ENCODE measurements at places on chromosomes 6 and 20.

DNA sequence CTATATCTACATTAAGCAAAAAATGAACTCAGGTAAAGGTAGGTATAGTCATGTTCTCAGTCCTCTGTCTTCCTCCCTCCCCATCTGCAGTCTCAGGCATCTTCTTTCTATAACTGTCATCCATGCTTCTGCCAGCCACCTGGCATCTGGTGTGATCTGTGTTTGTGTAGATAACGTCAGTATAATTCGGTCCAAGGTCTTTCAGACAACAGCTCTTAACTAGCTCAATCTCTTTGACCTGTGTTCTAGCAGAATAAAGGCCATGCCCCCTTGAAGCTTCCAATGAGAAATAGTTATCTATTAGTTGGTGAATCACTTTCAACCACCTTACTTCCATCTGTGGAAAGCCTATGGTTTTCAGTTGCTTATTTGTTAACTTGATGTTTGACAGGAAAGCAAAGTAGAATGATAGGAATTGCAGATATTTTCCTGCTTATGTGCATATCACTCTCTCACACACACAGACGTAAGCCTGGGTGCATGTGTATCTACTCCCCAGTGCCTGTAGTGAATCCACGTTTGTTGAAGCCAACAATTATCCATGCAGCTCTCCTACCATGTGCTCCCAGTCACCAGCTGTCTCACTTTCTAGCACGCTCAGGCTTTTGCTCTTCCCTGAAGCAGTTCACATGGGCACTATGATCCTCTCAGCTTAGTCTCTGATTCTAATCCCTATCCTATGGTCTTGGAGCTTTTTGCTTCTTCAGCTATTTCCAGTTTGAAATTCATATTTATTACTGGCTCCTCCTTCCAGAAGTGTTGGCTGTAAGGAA, 433.7 kb upstream of the MANEA start:
- DNase-seq, result no peak

DNA sequence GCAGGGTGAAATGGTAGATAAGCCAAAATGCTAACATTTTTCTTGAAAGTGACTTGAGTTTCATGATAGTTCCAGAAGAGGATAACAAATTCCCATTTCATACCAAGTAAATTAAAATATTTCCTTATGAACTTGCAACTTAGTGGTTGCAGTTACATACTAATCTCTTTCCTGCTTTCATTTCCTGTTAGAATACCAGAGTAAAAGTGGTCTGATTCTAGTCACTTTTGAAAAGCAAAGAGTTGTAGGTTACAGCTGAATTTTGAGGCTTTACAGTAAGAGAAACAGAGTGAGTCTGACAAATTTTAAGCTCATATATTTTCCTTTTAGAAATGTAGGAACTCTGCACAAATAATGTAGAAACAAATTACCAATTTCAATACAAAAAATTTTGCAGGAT, 117.4 kb downstream of the ZFAND3 start:
- no peak for DNase-seq

- no peak for DNase-seq
Measured at GRCh38 chr6:25181923-25182322, 97.3 kb upstream of the CARMIL1 start.

DNA sequence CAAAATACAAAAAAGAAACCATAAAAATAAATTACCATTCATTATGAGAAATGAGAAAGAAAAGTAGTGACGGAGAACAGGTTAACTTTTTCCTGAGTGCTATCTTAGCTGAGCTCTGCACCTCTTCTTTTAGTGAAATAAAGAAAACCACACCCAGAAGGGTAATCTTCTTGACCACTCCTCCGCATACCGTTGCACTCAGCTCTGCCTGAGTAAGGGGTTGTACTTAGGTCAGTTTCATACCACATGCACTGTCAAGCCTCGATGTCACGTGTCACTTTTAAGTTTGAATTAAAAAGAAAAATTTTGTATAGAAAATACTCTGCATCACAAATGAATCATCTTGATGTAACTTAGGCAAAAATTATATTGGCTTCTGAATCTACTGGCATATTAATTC, 2.8 kb downstream of the EZR start:
- DNase-seq, result no peak

- no peak for DNase-seq
Measured at GRCh38 chr20:45053430-45054351, 47.2 kb downstream of the KCNS1 start.

GRCh38 chr6:113856625-113857555, at the start of gene MARCKS:
Gene MARCKS (plus strand): TSS chr6:113857345. CDS start chr6:113857746, 401 bp downstream.
- no peak for DNase-seq

DNA sequence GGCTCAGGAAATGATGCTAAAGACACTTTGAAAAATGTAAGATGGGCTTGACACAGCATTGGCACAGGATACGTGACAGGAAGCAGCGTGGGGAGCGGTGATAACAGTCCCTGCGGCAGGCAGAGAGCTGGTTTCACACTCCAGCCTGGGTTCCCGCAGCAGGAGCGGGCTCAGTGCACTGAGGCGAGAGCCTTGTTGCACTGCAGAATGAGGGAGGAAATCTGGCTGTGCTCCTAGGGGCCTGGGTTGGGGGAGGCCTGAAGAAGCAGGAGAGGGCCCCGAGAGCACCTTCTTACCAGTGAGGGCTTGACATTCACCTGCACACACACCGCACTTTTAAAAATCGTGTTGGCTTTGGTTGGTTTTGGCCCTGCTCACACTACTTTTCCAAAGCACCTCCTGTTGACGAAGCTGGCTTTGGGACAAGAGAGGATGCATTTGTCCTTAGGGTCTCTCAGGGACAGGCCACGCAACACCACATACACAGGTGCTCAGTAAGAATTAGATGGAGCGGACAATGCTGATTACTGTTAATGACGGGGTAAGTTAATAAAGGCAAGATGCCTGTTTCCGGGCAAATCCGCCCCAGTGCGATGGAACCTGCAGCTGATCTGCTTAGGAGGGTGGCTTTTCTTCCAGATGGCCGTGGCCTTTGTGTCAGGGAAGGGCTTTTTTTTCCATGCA, 49.4 kb upstream of the ARMC2 start:
- no peak for DNase-seq

DNA sequence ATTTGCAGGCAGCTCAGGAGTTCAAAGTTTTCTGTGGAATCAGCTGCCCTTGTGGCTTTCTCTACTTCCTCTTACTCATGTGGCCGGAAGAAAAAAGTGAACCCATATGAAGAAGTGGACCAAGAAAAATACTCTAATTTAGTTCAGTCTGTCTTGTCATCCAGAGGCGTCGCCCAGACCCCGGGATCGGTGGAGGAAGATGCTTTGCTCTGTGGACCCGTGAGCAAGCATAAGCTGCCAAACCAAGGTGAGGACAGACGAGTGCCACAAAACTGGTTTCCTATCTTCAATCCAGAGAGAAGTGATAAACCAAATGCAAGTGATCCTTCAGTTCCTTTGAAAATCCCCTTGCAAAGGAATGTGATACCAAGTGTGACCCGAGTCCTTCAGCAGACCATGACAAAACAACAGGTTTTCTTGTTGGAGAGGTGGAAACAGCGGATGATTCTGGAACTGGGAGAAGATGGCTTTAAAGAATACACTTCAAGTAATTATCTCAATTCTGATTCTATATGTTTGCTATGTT, 1.1 kb downstream of the MGME1 start:
- no peak for DNase-seq

GRCh38 chr6:45812922-45813321, 202.7 kb downstream of the CLIC5 start:
- DNase-seq, result peak; percentile 7

DNA sequence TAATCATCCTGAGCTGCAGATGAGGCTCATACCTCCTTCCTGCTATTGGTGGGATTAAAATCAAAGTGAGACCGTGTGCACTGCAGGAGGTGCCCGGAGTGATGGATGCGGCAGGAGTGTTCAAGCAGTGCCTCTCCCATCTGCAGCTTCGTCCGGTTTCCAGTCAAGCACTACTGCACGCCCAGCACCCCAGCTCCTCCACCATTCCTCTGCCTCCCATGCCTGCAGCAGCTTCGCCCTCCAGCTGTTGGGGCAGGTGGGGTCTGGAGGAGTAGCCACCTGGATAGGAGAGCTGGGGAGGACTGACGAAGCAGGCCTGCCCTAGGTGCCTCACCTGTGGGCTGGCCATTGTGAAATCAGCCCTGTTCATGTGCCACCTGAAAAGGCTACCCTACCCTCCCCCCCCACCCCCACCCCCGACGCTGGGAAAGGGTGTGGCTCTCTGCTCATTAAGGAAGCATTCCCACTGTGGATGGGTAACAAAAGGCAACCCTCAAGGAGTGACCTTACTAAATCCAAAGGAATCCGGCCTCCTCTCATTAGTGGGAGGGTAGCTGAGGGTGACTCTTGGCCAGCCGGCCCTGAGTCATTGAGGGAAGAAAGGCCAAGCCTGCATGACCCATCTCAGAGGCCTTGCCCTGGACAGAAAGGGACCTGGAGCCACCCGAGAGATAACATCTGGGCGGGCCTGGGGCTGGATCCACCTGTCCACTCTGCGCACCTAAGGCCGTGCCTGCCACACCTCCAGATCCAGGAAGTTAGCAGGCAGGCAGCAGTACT, 115.9 kb upstream of the ARMC2 start:
- DNase-seq, result no peak

DNA sequence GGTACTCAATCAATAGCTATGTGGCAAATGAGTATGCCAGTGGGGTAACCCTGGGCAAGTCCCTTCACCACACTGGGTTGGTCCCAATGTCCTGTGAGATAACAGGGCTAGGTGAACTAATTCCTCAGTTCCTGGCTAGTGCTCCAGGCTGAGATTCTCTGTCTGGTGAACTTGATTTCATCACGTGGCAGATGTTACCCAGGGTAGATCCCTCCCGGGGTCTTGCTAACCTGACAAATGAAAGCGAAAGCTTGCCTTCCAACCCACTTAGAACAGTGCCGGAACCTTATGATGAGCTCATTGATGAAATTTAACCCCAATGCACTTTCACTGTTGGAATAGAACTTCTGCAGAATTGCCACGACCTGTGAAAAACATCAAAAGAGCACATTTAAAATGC, 6.6 kb upstream of the ANKRD60 start:
- no peak for DNase-seq

DNA sequence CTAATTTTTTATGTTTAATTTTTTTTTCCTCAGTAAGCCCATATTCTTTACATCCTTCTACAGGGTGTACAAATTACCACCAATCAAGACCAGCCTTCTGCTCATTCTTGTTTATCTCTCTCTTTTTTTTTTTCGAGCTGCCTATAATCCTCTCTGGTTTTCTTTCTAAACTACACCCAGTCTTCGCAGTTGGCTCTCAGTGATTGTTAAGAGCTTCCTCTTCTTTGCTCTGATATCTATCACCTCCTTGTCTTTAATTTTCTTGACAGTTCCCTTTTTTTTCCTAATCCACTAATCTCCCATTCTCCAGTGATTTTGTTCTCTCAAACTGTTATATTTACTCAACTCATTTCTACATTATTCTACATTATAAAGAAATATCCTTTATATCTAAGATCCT, 38.5 kb upstream of the PTPRK start:
- DNase-seq, result no peak

DNA sequence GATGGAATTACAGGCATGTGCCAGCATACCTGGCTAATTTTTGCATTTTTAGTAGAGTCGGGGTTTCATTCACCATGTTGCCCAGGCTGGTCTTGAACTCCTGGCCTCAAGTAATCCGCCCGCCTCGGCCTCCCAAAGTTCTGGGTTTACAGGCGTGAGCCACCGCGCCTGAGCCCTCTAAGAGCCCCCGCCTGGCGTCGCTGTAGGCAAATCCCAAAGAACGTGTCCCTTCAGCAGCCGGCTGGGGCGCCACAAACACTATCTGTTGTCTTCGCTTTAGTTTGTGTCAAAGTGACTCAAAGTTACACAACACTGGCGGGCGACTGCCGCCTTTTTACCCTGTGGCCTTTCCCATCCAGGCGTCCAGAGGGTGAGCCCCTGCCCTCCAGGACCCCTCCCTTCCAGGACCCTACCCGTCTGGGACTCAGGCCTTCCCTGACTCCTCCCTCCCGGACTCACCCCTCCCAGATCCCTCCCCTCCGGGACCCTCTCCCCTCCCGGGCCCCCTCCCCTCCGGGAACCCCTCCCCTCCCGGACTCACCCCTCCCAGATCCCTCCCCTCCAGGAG, 940 bp upstream of the ADRM1 start:
- peak; percentile 49 for DNase-seq

DNA sequence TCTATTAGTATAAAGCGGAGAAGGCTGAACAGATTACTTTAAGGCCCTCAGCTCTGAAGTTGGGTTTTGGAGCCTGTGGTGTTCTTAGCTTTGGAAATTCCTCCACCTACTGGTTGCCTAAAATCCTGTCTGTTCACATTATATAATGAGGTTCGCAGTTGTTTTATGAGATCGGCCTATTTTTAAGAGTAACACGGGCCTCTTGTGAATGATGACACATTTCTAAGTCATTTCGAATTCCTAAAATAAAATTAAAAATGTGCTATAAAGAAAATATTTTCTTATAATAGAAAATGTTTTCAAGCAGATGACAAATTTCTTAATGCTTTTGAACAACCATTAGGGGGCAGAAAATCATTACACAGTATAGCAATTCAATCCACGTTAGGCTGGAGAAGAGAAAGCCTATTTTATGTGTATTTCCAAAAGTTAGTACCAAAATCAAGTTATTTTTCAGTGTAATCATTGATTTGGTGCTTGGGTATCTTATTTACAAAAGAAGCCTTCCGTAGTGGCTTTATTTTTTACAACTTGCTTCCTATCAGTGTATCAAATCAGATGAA, 15.8 kb upstream of the FAM8A1 start:
- DNase-seq, result no peak

- DNase-seq, result no peak
Measured at GRCh38 chr20:37202267-37202943, 23.1 kb upstream of the MROH8 start.

DNA sequence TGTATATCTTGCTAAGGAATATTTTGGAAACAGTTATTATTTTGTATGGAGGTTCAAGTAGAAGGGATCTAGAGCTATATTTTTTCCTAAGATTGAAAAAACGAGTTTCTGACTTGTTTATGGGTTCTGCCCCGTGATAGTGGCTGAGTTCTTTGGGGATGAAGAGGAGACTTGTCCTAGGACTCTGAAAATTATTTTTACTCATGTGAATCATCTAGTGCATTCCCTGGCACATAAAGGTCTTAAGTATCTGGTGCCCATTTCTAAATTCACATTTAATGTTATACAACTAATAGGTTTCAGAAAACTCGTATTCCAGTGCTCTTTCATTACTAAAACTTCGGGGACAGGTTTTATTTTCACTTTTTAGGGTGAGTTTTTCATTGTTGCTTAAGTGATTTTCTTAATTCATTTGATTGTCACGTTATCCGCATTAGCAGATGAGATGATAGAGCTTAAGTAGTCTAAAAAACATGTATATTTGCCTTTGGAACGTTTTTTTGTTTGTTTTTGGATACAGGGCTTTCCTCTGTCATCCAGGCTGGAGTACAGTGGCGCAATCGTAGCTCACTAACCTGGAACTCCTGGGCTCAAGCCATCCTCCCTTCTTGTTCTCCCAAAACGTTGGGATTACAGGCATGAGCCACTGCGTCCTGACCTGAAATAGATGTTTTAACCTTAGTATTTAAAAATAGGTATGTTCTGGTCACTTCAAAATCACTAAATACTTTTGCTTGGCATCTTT, 2.1 kb downstream of the NFYA start:
- DNase-seq, result no peak

All from substantia nigra (tissue), 51 donors.